ENCODE measurements at places on chromosomes 2 and 18. TPM values are rescaled to one million over a fixed set of nuclear protein-coding genes. Genes with fewer than 3 reads are reported as not detected.
A peak's percentile ranks its signal among the peaks of the same experiment; 100 is the strongest.

DNA sequence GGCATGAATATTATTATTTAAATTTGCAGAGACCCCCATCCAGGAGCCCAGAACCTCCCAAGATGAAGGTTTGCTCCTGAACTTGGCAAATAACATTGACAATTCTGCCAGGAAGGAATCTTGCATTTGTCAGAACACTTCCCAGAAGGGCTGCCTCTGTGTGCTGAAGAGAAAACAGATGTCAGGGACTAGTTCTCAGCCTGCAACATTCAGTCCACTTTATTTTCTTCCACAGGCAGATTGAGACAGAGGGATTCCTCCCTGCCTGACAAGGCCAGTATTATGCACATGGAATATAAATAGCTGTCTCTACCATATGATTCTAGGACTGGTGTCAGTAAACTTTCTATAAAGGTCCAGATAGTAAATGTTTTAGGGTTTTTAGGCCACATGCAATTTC lies 171.5 kb upstream of the SIX2 start:
- DNase-seq, result peak; percentile 31

TRIB2 gene
- polyA plus RNA-seq, result 65.6 TPM

DNA sequence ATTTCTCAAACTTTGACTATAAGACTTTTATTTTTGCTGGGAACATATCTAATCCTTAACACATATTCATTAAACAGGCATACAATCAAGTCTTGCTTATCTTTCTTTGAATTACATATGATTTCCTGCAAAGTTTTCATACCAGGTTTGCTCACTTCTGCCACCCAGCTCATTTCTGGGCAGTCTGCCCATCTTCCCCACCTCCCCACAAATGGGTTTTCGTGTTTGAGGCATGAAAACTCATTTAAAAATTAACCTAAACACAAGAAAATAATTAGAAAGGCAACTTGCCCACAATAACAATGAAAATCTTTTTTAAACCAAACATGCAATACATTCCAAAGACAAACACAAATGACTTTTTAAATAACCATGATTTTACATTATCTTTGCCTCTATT lies 3.4 kb downstream of the CHST9 start:
- no peak for DNase-seq

- DNase-seq, result no peak
Observed at GRCh38 chr2:141133883-141134282, 996.9 kb downstream of the LRP1B start.

SLC23A3 gene
- 1.7 TPM for polyA plus RNA-seq

DNA sequence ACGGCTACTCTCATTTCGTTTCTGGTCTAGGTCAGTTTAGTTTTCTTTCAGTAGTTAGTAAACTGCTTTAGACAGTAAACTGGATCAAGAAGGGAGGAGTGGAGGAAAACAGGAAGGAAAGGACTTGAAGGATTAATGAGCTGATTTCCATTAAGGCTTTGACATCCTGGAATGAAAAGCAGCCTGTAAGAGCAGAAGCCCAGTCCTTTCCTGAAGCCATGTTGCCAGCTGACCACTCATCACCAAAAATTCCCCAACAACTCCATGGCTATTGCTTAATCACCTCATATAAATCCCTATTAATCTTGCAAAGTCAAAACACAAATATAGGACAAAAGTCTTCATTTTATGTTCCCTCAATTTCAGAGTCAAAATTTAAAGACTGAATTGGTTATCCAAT lies 113.7 kb upstream of the ZFP36L2 start:
- no peak for DNase-seq

- no peak for DNase-seq
Observed at GRCh38 chr2:42216694-42217093, 47.5 kb downstream of the EML4 start.

DNA sequence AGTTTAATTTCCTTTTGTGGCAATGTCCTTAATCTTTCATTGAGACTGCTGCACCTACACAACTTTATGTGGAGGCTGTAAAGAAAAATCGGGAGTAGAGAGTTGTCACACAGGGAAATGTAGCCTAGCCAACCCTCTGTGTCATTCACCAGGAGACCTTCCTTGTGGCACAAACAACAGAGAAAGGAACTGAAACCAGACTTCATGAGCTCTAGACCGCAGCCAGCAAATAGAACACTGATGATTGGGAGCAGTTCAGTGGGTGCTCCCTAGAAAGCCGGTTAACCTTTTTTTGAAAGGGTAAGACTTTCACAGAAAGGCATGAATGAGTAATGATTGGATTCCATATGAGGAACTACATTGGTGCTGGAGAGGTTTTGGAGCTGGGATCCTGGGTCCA lies 1752.4 kb upstream of the CELF4 start:
- peak; percentile 15 for DNase-seq

- peak; percentile 83 for DNase-seq
Observed at GRCh38 chr2:231707625-231707926, 749 bp upstream of the PTMA start.

DNA sequence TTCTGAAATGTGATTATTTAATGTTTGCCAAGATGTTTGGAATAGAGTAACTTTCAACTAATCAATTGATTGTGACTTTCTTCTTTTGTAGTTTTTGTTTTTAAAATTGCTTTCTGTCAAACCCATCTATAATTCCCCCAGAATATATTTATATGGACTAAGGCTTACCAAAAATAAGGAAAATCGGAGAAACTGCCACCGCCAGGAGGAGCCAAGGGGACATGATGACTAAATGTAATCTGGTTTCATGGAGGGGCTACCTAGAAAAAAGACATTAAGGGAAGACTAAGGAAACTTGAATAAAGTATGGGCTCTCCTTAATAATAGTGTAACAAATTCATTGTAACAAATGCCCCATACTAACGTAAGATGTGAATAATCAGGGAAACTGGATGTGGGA lies 19.5 kb downstream of the BOLA3 start:
- DNase-seq, result no peak

RGPD3 gene
- polyA plus RNA-seq, result 0.16 TPM

DNA sequence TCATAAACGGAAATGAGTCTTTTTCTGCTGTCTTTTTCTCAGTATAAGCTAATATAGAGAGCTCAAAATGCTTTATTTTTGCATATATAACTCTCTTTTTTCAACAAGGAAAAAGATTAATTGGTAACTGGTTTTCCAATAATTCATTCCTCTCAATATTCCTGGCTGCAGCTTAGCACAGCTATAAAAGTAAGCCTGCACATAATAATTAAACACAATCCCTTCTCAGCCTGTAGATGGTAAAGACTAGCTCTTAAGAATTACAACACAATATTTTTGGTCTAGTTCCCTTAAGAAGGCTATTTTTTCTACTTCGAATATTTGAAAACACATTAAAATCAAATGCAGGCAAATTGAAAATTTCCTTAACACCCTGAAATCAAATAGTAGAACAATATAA lies 258.0 kb downstream of the DOK6 start:
- no peak for DNase-seq

MOGAT1 gene
- polyA plus RNA-seq, result not detected

- peak; percentile 94 for DNase-seq
Observed at GRCh38 chr2:72145289-72145657, 2.4 kb downstream of the CYP26B1 start.

- DNase-seq, result peak; percentile 24
Observed at GRCh38 chr2:190607014-190607597, 41.8 kb upstream of the NAB1 start.

CTAGE1 gene
- not detected for polyA plus RNA-seq

- no peak for DNase-seq
Observed at GRCh38 chr2:23601301-23601965, 216.5 kb downstream of the KLHL29 start.

KLHL29 gene
- polyA plus RNA-seq, result 9.7 TPM

DNA sequence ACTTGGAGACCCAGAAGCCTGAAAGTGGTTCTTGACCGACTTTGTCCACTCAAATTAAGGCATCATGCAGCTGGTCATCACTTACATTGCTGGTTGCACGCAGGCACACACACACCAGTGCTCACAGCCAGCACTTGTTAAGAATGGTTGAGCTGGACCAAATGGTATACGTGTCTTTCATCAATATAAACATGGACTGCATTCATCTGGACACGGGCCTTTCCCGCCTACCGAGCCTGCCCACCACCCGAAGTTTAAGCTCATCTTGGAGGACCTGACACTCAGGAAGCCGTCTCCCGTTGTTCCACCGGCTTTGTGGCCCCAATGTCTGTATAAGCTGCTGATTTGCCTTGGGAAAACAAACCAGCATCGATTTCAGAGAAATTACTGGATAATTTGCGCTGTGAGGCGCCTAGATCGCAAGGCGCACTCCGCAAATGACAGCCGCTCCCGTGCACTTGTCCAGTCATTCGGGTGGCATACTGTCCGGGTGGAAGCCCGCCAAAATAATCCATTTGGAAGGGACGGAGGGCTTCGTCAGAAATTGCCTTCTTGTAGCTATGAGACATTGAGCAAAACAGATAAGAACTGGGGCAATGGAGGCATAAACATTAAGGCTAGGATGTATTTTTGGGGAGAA lies 40.1 kb upstream of the AKAIN1 start:
- DNase-seq, result no peak

FHL2 gene
- polyA plus RNA-seq, result 52.5 TPM

- DNase-seq, result peak; percentile 86
Observed at GRCh38 chr2:54471221-54471711, 15.1 kb downstream of the SPTBN1 start.

POTEC gene
- not detected for polyA plus RNA-seq

GRCh38 chr18:36522509-36522908 lies 225.0 kb downstream of the FHOD3 start:
- DNase-seq, result no peak

GRCh38 chr2:102588213-102588939 lies 31.0 kb upstream of the SLC9A2 start:
- DNase-seq, result peak; percentile 14

RELCH gene
- polyA plus RNA-seq, result 12.2 TPM

- no peak for DNase-seq
Observed at GRCh38 chr18:10351219-10351818, 103.1 kb upstream of the APCDD1 start.

GRCh38 chr18:54946149-54946581 lies 13.1 kb downstream of the CCDC68 start:
- peak; percentile 24 for DNase-seq

DNA sequence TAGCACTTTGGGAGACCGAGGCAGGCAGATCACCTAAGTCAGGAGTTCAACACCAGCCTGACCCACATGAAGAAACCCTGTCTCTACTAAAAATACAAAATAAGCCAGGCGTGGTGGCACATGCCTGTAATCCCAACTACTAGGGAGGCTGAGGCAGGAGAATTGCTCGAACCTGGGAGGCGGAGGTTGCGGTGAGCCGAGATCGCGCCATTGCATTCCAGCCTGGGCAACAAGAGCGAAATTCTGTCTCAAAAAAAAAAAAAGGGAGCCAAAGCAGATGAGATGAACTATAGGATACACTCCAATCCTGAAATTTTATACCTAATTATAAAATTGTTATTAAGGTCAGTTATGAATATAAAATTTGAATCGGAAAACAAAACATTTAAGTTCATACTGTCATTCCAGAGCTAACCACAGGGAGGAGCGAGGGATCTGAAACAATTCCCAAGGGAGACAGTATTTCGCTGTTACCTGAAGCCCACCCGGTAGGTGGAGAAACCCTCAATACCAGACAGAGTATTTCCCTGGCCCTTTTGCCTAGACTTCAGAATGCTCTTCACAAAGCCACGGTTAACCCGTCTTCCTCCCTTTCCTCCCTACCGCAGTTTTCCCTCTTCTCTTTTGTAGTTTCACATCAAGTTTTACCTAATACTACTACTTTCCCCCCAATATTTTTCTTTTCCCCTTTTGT lies 1.4 kb downstream of the PPM1G start:
- peak; percentile 48 for DNase-seq

- no peak for DNase-seq
Observed at GRCh38 chr2:205937211-205937610, 148.8 kb downstream of the INO80D start.

GRCh38 chr2:163953390-163953907 lies 217.6 kb upstream of the FIGN start:
- DNase-seq, result no peak

DNA sequence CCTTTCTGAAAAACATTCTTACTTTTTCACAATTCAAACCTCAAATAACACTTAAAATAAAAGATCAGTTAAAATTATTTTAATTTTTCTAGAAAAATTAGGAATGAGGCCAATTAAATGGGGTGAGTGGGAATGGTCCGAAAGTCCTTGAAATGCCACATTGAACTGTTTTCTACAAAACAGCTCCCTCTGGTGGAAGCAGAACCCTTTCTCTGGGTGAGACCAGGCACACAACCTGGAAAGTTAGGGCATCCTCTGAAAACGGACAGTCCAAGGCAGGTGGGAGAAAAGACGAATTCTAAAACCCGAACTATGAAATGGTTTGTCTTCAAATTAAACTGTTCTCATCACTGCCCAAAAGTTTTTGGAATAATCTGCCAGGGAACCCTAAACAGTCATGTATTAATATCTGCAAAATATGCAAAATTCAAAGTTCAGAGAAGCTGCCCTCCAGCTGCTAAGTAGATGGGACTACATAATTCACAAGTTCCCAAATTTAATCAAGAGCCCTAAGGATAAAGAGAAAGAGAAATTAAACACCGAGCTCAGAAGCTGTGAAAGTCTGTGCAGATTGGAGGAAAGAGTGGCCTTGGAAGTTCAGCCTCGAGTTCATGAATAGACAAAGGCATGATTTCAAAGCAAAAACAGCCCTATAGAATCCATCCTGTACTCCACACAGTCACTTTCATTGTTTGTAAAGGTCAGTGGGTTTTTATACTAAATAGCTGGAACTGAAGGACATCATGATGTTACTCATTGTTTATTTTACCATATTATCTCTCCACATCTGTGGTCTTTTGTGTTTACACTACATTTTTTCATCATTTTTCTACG lies 108.3 kb downstream of the PIEZO2 start:
- peak; percentile 73 for DNase-seq

- DNase-seq, result no peak
Observed at GRCh38 chr2:112033600-112033999, 21.5 kb upstream of the TMEM87B start.

TEKT4 gene
- polyA plus RNA-seq, result not detected

AMER3 gene
- not detected for polyA plus RNA-seq

- DNase-seq, result no peak
Observed at GRCh38 chr2:69774984-69775982, 33.3 kb downstream of the ANXA4 start.

DNA sequence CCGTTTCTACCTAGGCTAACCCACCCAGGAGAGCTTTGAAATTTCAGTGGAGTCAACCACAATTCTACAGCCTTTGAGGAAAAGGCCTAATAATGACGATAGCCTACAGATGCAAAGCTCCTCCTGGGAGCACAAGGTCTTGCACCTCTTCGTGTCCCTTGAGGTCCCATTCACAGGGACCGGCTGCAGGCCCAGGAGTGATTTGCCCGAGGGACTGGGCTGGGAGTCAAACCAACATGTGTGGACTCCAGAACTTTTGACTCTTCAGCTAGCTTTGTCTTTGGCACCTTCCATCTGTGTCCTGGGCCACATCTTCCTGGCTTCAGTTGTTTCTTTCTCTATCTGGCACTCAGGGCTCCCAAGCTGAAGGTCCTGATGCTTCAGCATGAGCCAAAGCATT lies 76.5 kb downstream of the SMAD7 start:
- DNase-seq, result no peak
